ENCODE measurements at places on chromosomes 2 and 18.

GRCh38 chr2:239729151-239729550, 296.0 kb downstream of the NDUFA10 start:
- DNase-seq, result no peak

DNA sequence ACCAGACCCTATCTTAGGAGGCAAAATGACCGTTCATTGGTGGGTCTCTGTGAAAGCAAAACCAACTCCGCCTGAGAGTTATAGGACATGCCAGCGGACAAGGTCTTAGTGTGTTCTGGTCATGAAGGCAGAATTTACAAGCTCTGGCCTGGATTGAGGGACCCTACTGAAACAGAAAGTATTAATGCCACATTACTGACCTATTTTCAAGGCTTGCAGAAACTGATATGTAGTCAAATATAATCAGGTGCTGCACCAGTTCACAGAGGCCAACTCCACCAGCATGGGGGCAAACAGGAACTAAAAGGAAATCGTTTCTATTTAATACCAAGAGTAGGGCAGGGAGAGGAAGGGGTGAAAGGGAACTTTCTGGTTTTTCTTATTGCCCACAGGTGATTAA, 19.7 kb downstream of the TYMS start:
- DNase-seq, result no peak

DNA sequence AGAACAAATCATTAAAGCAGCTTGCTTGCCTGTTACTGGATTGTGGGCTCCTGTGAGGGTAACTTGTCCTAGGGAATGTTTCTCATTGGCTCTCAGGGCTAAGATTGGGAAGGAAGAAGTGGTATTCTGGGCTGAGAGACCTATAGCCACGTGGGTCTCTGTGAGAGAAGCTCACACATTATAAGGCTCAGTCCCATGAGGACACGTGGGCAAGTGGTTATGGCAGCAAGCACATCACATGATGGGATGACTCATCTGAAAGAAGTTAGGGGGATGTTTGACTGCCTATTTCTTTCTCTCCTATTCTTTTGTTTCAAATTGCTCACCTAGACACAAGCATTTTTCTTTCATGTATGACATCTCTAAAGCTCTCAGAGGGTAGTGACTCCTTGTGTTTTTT, 418.0 kb upstream of the ST6GAL2 start:
- no peak for DNase-seq

- no peak for DNase-seq
Observed at GRCh38 chr2:126910637-126911036, 11.9 kb downstream of the TEX51 start.

DNA sequence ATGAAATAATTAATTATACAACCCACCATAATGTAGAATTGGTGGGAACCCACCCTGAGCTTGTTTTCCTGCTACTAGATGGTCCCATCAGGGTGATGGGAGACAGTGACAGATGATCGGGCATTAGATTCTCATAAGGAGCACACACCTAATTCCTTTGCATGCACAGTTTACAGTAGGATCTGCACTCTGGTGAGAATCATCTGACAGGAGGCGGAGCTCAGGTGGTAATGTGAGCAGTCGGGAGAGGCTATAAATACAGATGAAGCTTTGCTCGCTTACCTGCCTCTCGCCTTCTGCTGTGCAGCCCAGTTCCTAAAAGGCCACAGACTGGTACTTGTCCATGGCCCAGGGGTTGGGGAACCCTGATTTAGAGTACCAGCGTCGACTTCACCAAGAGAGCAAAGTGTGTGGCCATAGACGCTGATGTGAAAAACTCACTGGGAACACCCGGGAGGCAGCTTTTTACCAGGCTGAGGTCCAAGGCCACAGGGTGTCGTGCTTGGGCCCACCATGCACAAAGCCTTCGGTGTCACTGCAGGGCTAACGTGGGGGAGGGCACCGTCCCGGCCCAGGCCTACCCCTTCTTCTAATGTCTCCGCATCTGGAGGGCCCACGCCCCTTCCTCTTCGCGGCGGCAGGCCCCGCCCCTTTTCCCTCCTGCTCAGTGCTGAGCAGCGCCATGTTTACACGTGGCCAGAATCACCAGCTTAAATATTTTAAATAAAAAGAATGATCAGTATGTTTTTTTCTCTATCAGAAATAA, 296.8 kb upstream of the HDAC4 start:
- DNase-seq, result no peak

- no peak for DNase-seq
Observed at GRCh38 chr2:206993964-206994363, 54.6 kb downstream of the CPO start.

Measured in stimulated activated CD8-positive, alpha-beta memory T cell treated with anti-CD3 and anti-CD28 coated beads, Interleukin-15, amount 100 ng/mL, for 24 hours (primary cell).